ENCODE measurements at places on chromosomes 4 and X. TPM values are rescaled to one million over a fixed set of nuclear protein-coding genes. Genes with fewer than 3 reads are reported as not detected.

DCAF8L2 gene
- total RNA-seq, result not detected

LUZP4 gene
- not detected for total RNA-seq

DNA sequence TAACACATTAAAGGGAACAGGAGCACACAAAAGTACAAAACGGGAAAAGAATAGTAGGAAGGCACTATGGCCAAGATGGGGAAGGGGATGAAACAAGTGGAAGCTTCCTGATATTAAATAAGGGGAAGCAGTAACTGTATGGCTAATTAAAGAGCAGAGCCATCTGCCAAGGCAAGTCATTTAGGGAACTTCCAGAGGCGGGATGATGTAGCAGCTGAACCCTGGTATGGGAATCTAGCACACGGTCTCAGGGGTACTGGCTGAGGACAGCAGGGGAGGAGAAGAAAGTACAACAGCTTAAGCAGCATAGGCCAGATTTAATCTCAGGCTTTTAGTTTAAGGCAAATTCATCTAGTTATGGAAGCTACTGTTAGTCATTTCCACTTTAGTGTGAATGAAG, 59.1 kb downstream of the IGFBP7 start:
- DNase-seq, result no peak

- DNase-seq, result no peak
Observed at GRCh38 chrX:7233580-7234406, 85.8 kb upstream of the PUDP start.

GRCh38 chr4:38243388-38244053, 283.3 kb downstream of the PTTG2 start:
- DNase-seq, result no peak

GRCh38 chr4:76035141-76035540, 729 bp downstream of the CXCL11 start:
- DNase-seq, result no peak

DNA sequence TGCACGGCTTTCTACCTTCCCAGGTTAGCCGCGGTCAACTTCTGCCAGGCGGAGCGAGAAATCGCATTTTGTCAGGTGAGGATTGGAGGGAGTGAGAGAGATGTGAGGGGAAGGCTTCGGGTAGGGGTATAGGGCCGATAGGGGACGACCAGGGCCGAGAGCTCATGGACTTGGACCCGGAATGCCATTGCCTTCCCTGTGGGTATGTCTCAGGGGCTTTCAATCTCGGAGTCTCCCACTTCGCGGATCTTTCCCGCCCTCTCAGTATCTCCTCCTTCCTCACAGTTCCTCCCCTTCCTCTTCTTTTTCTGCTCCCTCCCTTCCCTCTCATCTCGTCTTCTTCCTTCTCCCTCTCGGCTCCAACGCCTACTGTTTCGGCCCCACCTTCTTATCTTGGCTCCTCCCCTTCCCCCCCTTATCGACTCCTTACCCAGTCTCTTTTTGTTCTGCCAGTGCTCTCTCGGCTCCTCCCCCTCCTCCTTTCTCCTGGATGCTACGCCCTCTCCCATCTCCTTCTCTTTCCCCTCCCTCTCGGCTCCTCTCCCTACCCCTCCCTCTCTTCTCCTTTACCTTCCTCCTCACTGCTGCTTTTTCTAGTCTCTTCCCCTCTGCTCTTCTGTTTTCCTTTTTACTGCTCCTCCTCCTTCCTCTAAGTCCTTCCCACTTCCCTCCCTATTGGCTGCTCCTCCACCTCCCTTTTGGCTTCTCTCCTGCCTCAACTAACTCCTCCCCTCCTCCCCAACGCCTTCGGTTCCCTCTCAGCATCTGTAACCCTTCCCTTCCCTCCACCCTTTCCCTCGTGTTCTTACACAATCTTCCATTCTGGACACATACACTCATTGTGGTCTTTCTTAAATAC, 29.4 kb upstream of the RBMX start:
- peak; percentile 56 for DNase-seq

DNA sequence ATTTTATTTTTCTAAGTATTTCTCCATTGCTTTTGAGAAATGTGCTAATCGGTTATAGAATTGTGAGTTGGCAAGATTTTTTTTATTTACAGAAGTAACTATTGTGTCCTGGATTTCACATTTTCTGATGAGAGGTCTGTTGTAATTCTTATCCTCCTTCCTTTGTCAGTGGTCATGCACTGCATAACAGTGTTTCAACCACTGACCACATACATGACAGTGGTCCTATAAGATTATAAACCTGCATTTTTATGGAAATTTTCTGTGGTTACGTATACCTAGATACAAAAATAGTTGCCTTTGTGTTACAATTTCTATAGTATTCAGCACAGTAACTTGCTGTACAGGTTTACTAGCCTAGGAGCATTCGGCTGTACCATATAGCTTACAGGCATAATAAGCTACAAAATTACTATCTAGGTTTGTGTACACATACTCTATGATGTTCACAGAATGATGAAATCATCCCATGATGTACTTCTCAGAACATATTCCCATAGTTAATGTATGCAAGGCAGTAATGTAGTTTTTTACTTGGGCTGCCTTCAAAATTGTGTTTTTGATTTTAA, 47.8 kb downstream of the APELA start:
- DNase-seq, result no peak

DNA sequence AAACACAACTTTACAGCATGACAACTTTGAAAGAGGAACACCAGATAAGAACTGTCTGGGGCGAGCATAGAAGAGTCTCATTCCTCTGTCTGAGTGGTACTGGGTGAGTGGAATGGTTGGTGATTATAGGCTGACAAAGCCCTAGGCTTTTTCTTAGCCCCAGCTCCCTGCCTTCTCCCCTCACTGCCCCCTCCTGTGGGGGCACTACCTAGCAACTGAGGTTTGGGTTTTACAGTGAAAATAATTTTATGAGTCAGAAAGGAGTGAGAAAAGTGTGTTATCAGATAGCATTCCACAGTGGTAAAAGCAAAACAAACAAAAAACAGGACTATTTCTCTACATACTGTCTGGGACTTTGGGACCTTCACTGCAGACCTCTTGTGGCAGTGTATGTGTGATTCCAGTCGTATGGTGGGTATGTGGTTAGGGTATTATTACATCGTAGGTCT, 10.5 kb upstream of the TMEM165 start:
- DNase-seq, result no peak

DNA sequence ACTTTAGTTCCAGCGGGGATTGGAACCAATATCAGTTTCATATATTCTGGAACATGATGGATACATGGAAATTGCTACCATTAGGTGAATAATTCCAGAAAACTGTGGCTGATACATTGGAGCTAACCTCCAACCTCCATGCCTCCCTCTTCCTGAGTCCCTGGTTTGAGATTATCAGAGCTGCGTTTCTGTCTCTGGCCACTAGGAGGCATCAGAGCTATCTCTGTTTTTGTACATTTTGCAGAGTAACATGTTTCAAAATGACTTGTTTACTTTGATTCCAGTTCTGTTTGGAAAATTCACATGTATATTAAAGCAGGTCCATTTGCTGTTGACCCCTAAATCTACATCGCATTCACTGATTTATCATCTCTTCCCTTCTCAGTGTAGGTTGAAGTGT, 2.4 kb upstream of the RAB40AL start:
- no peak for DNase-seq

DNA sequence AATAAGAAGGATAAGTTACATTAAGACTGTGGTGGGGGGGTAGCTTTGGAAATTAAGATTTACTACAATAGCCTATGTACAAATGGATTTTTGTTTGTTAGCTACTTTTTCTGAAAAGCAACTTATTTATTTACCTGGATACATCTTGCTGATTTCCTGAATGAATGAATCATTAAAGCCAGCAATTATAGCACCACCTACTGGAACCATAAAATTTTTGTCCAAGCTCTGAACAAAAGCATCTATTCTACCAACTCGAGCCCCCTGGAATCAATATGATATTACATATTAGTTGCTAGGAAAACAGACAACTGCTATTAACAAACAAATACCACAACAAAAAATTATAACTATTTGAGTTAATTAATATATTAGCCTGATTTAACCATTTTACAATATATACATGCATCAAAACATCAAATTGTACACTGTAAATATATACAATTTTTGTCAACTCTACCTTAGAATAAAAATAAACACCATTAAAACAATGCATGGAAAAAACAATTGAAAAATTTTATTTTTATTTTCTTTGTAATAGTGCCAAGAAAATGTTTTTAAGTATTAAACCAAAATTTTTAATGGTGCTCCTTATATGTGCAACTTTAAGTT, 15.3 kb downstream of the SEPSECS start:
- no peak for DNase-seq

- DNase-seq, result no peak
Observed at GRCh38 chr4:177356921-177357320, 47.2 kb downstream of the NEIL3 start.

- no peak for DNase-seq
Observed at GRCh38 chr4:186109245-186109644, 4.7 kb downstream of the FAM149A start.

- no peak for DNase-seq
Observed at GRCh38 chrX:19837648-19838047, 49.8 kb downstream of the SH3KBP1 start.

DNA sequence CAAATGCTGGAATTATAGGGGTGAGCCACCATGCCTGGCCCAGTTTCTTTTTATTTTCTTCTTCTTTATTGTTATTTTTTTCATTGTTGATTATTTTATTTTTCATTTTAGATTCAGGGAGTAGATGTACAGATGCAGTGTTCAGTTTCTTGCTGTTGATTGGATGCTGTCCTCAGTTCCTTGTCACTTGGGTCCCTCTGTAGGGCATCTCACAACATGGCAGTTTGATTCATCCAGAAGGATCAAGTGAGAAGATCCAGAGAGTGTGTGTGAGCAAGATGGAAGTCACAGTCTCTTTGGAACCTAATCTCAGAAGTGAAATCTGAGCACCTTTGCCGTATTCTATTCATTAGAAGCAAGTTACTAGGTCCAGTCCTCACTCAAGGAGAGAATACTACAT, 20.9 kb downstream of the HMGB3 start:
- DNase-seq, result no peak

- DNase-seq, result no peak
Observed at GRCh38 chr4:158785718-158786117, 16.9 kb downstream of the FNIP2 start.

- DNase-seq, result no peak
Observed at GRCh38 chr4:82491251-82491960, 61.0 kb downstream of the ENOPH1 start.

- no peak for DNase-seq
Observed at GRCh38 chr4:91114386-91114785, 987.2 kb downstream of the CCSER1 start.

Data from GM12878 (cell line).